NCI-H2029 treated with DMSO at 0.1 percent for 48 hours (cell line): ENCODE measurements at places on chromosomes 4 and X.

GRCh38 chr4:4388836-4389575, 2.1 kb downstream of the NSG1 start:
- DNase-seq: no peak

- peak; percentile 2 for DNase-seq
These were observed 314.9 kb upstream of the TEX13C start for GRCh38 chrX:125004799-125005198.

DNA sequence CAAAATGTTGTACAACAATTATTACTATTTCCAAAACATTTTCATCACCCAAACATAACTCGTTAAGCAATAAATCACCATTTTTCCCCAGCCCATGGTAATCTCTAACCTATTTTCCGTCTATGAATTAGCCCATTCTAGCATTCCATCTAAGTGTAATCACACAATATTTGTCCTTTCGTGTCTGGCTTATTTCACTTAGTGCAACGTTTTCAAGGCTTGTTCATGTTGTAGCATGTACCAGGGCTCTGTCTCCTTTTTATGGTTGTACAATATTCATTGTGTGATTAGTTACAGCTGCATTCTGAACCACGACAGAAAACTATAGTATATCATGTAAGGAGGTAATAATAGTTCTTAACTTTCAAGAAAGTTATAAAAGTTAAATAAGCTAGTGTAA, 656.0 kb upstream of the HS3ST1 start:
- DNase-seq: no peak

GRCh38 chr4:164802301-164802901, 48.5 kb downstream of the SMIM31 start:
- DNase-seq: no peak

DNA sequence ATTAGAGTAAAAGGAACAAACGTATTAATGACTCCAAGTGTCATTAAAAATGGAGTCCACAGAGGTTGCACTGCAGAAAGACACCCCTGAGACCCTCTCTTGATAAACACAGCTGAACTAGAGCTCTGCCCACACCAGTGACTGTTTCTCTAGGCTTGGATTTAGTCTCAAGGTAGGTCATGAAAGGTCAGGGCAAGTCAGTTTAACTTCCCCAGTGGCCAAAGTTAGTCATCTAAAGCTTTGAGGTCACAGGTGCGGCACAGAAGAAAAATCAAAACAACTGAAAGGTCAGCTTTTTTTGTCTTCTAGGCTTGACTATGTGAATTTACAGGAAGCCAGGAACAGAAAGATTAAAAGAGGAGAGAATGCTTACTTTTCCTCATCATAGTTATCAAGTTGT, 749.6 kb downstream of the RAB28 start:
- DNase-seq: no peak

GRCh38 chr4:147340111-147340510, 140.8 kb upstream of the EDNRA start:
- no peak for DNase-seq

DNA sequence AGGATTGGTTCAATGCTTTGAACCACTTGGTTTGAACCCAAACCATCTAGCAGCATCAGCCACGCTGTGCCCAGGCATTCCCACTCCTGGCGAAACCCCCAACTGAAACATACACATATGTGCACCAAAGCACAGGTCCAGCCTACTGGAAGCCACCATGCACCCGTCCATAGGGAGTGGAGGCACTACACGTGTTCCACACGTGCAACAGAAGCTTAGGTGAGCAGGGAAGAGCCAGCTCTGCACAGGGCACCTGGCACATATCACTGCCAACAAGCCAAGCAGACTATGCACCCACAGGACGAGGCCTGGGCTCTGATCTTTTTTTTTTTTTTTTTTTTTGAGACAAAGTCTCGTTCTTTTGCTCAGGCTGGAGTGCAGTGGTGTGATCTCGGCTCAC, 66.3 kb upstream of the GPR78 start:
- DNase-seq: no peak

DNA sequence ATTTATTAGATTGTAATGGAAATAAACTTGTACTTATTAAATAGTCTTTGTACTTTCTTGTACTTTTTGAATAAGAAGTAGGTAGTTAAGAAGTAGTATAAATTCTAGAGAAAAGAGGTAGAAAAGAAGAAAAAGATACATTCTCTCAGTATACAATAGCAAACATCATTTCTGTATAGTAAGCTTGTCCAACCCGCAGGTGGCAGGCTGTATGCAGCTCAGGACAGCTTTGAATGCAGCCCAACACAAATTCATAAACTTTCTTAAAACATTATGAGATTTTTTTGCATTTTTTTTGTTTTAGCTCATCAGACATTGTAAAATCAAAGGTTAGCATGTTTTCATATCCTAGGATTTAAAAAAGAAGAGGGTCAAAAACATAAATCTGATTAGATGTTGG, 441.6 kb downstream of the DTHD1 start:
- DNase-seq: no peak

GRCh38 chr4:8287343-8288280, 18.1 kb downstream of the HTRA3 start:
- no peak for DNase-seq

DNA sequence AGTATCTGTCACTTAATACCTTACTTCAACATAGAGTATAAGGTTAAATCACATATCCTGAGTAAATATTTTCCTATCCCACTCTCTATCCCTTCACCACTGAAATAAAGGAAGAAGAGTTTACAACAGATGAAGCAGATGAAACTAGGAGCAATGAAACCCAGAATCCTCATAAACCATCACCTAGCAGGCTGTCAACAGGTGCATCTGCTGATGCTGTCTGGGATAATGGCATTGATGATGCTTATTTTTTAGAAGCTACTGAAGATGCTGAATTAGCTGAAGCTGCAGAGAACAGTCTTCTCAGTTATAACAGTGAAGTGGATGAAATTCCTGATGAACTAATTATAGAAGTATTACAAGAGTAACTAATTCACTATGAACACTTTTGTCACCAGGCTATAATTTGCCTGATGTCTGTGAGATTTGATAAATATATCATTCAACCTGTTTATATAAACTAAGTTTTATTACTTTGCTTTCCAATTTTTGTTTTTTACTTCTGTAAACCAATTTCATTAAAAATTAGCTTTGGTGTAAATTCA, 39.4 kb downstream of the CENPU start:
- no peak for DNase-seq

- DNase-seq: no peak
These were observed 16.9 kb downstream of the FNIP2 start for GRCh38 chr4:158785718-158786117.

DNA sequence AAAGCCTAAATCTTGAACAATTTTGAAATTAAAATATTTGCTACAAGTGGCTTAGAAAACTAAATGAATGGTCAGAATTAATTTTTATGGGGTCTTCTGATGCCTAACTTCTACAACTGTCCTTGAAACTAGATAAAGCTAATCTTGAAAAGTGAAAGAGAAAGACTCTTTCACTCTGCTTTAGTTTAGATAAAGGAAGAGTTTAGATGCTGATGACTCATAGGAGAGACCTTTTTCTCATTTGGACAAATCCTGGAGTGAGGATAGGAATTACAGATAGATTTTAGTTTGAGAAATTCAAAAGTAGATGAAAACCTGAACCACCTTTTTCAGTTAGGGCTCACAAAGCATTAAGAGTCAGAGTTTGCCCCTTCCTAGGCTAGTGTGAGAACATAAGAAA, 342.3 kb upstream of the GRID2 start:
- no peak for DNase-seq

DNA sequence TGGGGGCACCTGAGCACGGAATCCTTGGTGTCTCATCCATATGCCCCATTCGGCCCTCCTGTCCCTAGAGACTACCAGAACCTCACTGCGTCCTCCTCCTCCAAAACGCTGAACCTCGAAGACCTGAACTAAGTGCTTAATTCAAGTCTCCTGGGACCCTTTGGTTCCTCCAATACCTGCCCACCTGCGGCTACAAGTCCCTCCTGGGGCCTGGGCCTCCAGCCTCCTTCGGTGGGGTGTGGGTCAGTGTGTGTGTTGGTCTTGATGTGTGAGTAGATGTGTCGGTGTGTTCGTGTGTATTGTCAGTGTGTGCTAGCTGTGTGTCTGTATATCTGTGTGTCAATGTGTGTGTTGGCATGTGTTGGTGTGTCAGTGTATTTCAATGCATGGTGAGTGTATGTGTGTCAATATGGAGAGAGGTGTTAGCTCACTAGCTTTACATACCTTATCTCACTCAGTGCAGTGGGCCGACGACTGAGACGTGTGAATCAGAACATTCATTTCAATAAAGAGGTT, 2.6 kb upstream of the SEPTIN6 start:
- no peak for DNase-seq

- DNase-seq: no peak
These were observed 372.8 kb downstream of the IL1RAPL1 start for GRCh38 chrX:28960063-28960462.

GRCh38 chrX:94057385-94057784, 383.4 kb downstream of the FAM133A start:
- DNase-seq: no peak

- DNase-seq: no peak
These were observed 9.8 kb downstream of the AADAT start for GRCh38 chr4:170079981-170080380.

GRCh38 chr4:86640469-86640868, 46.4 kb downstream of the PTPN13 start:
- DNase-seq: no peak

DNA sequence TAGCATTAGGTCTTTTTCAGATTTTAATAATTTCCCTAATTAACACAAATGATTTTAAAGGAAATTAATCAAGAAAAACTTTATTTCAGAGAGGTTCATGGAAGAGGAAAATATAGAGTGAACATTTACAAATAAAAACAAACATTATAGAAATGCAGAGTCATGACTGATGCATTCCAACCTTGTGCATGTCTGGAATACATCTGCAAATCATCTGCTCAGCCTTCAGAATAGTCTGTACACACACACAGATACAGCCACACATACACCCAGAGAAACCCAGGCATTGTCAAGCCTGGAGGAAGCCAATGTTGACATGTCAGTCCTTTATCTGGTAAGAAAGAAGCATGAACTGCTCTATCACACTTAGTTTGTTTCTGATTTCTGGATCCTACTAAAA, 61.3 kb upstream of the NFKB1 start:
- no peak for DNase-seq

- no peak for DNase-seq
These were observed 40.0 kb downstream of the PCDH10 start for GRCh38 chr4:133189147-133189517.

DNA sequence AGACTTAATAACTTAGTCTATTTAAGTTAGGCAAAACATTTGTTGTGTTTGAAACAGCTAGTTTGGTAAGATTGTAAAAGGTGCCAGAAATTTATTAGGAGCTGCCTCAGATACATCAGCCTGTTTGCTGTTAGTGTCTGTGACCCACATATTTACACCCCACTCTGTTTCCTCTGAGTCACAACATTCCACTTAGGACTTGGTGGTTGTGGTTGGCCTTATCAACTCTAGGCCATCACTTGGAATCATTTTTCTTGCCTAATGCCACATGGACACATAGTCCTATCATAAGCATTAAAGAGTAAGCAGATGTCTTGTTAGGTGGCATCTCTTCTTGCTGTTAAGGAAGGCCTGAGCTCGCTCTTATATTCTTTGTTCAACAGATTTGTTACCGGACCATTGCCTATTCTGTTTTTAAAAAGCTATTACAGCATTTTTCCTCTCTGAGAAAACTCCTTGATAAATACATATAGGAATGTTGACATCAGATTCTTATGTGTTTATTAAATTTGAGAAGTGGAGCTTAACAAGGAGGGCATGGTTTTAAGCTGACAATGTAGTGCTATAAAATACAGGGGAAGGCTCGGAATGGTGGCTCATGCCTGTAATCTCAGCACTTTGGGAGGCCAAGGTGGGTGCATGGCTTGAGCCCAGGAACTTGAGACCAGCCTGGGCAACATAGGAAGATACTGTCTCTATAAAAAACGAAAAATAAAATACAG, 51.2 kb upstream of the PGRMC2 start:
- no peak for DNase-seq

GRCh38 chr4:126558596-126558995, 1074.2 kb upstream of the INTU start:
- DNase-seq: no peak

DNA sequence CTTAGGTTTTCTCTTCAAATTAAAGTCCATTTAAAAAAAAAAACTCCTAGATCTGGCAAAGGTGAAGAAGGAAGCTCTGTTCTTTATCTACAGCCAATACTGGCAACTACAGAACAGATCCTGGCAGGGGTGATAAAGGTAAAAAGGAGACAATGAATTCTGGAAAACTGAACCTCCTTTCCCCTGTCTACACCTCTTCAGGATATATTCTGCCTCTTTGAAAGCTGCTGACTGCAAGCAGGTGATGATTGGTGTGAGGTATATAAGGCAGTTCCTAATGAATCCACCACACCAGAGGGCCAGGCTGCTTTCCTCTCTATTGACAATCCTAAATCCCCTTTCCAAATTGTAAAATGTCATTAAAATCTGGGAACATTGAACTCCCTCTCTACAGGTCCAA, 370.1 kb downstream of the PPP3CA start:
- DNase-seq: no peak

DNA sequence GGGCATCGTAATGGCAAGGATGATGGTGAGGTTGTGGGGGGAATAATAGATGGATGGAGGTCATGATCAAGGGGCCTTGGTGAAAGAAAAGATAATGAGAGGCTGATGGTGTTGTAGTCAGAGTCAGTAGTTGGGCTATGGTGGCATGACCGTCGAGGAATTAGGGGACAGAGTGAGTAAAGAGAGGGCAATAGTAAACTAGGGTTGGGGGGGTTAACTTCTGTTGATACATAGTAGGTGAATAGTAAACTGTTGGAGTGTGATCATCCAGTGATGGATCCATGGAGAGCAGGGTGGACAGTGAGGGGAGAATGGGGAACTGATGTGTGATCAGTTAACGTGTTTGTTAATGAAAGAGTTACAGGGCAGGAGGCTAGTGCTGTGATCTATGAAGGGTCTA, 920 bp downstream of the FTSJ1 start:
- DNase-seq: no peak

- DNase-seq: no peak
These were observed 287.2 kb downstream of the TENM3 start for GRCh38 chr4:182530451-182530850.

GRCh38 chr4:141643557-141643956, 7.2 kb downstream of the IL15 start:
- no peak for DNase-seq

DNA sequence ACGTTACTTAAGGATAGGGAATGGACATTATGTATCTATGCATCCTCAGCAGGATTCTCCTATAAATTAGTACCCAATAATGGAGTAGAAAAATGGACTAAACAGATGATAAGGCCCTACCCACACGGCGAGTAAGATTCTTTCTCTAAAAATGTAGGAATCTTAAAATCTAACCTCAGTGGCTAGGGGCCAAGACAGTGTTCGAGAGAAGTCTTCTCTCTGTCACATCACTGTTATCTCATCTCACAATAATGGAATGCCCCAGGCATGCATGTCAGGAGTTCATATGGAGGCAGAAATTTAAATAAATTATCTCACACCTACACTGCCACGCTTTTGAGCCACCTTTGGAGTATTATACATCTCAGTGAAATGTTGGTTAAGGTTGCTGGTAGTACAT, 132.9 kb downstream of the LDB2 start:
- DNase-seq: no peak

- no peak for DNase-seq
These were observed 79.4 kb downstream of the FAT1 start for GRCh38 chr4:186644311-186644638.
